ENCODE measurements at places on chromosomes 12 and 14.
A peak's percentile ranks its signal among the peaks of the same experiment; 100 is the strongest.

- DNase-seq, result peak; percentile 97
Observed at GRCh38 chr14:64721391-64721791, 17.2 kb downstream of the PLEKHG3 start.

- no peak for DNase-seq
Observed at GRCh38 chr12:42564996-42565395, 24.6 kb downstream of the PRICKLE1 start.

DNA sequence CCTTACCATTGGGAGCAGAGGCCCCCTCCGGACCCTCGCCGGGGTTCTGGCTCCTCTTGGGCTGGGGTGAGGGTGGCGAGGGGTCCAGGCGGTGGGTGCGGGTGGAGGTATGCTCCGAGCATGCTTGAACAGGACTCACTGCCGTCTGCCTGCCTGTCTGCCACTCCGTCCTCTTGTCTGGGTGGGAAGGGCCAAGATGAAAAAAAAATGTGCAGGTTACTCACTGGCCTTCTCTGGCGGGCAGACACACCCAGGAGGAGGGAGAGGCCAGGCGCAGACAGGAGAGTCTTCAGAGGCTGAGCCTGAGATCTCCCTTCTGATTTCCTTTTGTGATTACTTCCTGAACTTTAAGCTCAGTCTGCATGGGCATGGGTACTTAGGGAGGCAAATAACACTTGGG, 76.1 kb downstream of the STON2 start:
- DNase-seq, result no peak

GRCh38 chr12:129871991-129872972, 31.5 kb downstream of the TMEM132D start:
- no peak for DNase-seq

- no peak for DNase-seq
Observed at GRCh38 chr12:106327309-106327869, 24.9 kb downstream of the TCP11L2 start.

Measured in fibroblast of skin of scalp (primary cell).